Activated CD4-positive, alpha-beta T cell treated with anti-CD3 and anti-CD28 coated beads, Interleukin-2, amount 50 U/mL, for 1 hour (primary cell): ENCODE measurements at places on chromosomes 16 and 17.
A peak's percentile ranks its signal among the peaks of the same experiment; 100 is the strongest.

DNA sequence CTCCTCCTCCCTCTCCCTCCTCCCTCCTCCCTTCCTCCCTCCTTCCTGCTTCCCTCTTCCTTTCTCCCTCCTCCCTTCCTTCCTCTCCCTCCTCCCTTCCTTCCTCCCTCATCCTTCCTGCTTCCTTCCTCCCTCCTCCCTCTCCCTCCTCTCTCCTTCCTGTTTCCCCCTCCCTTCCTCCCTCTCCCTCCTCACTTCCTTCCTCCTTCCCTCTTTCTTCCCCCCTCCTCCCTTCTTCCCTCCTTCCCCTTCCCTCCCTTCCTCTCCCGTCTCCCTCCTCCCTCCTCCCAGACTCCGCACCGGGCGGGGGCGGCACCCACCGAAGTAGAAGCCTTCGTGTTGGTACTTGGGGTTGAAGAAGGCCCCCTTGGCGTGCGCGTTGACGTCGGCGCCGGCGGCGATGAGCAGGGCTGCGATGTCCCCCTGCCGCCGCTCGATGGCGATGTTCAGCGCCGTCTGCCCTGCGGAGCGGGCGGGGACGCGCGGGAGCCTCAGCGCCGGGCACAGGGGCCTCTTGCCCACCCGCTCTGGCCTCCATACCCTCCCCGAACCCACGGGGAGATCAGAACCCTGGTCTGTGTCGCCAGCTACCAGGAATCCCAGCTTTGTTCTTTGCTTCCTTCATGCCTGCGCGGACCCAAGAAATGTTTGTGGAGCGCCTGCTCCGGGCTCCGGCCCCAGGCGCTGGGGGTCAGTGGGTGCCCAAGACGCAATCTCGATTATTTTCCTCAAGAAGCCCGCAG is 22.2 kb downstream of the TRPV3 start:
- DNase-seq = peak; percentile 43

- DNase-seq = no peak
Measured at GRCh38 chr17:77740481-77740880, 218.0 kb upstream of the TNRC6C start.

GRCh38 chr17:82587234-82588086 is 60.8 kb downstream of the WDR45B start:
- DNase-seq = no peak

GRCh38 chr17:45132572-45133463 is 503 bp upstream of the PLCD3 start:
- DNase-seq = peak; percentile 67

DNA sequence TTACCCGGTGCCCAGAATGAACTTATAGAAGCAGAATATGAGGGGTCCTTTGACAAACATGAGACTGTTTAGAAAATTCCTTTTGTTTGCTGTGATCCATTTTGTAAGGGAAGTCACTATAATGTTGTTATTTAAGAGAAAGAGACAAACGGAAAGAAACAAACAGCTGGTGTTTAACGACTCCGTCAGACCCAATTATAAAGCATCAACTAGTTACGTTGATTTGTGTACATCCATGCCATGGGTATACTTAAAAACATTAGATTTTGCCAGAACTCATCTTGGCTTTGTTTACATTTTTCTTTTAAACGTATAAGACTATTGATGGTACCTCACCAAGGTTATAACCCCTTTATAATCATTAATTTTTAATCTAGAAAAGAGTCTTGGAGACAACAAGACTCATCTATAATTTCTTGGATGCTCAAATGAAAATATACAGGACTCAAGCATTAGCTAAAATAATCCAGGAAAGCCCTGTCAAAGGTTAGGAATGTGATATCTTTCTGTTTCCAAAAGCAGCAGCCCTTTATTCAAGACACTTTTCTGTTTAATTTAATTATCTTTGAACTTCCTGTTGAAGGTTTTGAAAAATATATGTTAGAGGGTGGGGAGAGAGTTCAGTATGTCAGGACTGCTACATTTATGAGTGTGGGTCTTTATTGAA is 331.7 kb downstream of the WWOX start:
- DNase-seq = no peak

DNA sequence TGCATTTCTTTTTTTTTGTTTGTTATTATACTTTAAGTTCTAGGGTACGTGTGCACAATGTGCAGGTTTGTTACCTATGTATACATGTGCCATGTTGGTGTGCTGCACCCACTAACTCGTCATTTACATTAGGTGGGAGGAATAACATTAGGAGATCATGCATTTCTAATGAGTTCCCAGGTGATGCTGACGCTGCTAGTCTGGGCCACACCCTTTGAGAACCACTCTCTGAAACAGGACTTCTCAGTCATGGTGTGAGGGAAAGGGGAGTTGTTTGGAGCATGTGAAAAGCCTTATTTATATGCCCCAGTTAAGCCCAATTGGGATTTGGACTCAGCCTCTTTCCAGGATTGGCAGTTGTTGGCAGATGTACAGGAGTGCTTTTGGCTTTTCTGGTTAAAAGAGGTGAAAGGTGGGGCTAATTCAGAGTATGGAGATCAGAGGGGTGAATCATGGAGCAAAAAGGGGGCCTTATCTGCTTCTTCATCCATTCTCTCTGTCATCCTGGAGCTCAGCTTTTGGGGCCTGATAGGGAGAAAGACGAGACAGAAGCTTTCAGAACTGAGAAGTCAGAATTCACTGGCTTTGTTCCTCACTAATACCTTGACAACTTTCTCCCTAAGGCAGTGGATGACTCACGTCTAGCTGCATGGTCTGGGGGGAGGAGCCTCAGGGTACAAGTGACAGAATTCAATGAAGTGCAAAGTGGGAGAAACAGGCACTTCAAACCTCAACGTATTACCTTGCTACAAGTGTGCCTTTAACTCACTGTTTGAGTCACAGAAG is 180.0 kb upstream of the CACNG3 start:
- no peak for DNase-seq

DNA sequence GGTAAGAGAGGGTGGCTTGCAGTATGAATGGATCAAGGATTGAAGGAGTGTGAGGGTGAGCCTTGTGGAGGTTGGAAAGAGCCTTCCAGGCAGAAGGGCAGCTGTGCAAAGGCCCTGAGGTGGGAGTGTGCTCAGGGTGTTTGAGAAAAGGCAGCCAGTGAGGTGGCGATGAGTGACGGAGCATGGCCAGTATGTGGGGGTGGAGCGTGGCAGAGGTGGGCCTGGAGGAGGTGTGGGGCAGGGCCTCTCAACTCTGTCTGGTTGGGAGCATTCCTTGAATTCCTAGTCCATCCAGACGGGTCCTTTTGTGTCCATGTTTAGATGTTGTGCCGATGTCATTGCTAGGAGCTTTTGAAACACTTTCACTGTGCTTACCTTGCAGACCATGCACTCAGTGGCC is 51.3 kb downstream of the EPN2 start:
- no peak for DNase-seq

GRCh38 chr17:7133916-7134315 is 19.3 kb upstream of the ASGR2 start:
- no peak for DNase-seq

DNA sequence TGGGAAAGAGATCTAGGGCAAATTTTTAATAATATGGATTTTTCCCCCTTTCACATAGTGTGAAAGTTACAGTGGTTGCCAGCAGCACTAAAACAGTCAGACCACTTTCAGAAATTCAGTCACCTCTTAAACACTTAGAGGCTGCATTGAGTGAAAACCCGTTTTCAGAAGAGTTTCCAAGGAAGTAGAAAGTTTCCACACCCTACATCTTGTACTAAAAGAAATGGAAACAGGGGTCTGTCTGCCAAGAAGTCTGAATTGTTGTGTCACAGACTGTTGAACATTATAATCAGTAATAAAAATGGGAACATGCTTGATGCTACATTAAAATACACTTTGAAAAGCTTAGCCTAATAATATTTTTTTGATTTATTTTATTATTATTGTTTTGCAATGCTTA is 278.9 kb upstream of the KCNJ16 start:
- DNase-seq = no peak

GRCh38 chr16:55515111-55515510 is 6.2 kb downstream of the LPCAT2 start:
- no peak for DNase-seq

DNA sequence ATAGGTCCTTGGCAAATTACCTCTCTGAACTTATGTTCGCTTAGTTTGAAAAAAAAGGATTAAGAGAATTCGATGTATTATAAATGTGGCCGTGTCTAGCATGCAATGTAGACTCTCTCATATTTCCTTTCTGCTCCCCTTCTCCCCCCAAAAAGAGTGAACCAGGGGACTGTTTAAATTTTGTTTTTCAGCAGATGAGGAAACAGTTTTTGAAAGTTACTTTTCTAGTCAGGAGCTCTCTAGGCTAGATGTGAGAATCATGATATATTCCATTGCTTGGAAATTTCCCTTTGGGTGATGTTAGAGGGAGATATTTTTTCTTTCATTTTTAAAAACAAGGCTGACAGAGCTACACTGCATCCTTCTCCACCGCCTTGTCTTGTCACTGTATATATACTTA is 1.1 kb upstream of the CDC27 start:
- no peak for DNase-seq

DNA sequence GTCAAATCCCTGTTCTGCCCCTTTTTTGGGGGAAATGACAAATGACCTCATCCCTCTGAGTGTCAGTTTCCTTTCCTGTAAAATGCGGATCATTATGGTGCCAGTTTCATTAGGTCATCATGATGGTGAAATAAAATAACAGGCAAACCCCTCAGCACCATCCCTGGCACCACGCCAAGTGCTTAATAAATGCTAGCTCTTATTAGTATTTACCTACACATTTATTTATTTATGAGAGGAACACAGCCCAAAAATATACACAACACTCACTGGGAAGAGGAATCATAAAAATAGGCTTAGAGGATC is 28.6 kb upstream of the GPRC5B start:
- no peak for DNase-seq

GRCh38 chr16:12611916-12612597 is 191.6 kb downstream of the CPPED1 start:
- DNase-seq = no peak

GRCh38 chr17:8126491-8127066 is 2.7 kb upstream of the HES7 start:
- DNase-seq = no peak

DNA sequence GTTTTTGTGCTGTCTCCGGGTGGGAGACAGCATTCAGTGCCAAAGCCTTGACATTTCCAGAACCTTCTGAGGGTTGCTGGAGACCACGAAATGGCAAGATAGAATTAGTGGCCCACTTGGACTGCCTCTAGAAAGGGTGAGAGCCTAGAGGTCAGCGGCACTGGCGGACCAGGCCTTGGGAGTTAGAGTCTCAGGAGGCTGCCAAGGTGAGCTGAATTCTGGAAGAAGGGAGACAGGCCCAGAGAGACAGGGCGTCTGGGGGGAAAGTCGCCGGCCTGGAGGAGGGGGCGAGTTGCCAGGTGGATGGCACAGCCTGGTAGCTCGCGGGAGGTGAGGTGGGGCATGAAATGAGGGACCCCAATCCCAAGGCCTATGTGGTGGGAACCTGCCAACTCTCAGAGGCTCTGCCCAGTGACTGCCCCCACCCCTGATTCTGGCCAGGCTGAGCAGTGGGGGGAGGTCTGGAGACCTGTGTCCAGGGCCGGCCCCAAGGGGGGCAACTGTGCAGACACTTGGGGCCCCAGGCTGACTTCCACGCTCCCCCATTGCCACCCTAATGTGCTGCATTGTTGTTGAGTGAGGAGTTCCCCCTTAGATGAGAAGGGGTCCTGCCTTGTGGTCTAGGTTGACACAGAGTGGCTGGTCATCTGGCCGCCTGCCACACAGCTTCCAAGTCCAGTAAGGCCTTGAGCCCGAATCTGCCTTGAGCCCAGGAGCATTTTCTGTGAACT is 211.1 kb upstream of the CIBAR2 start:
- no peak for DNase-seq

DNA sequence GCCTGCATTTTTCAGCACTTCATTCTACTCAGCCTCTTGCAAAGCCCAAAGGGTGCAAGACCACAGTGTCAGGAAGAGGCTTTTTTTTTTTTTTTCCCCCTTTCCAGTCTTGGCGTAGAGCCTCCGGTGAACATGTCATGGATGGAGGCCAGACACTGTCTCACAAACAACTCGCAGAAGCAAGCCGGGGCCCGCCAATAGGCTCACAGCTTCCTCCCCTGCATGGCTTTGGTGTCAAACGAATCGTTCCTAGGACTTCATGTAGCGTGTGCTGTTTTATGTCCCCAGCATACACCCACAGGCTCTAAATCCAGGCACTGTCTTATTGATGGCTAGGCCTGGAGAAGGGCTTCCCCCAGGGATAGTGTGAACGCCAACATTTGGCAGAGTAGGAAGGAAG is 457.7 kb upstream of the MAF start:
- DNase-seq = no peak

- no peak for DNase-seq
Measured at GRCh38 chr16:16175296-16175695, 48.0 kb downstream of the ABCC6 start.

DNA sequence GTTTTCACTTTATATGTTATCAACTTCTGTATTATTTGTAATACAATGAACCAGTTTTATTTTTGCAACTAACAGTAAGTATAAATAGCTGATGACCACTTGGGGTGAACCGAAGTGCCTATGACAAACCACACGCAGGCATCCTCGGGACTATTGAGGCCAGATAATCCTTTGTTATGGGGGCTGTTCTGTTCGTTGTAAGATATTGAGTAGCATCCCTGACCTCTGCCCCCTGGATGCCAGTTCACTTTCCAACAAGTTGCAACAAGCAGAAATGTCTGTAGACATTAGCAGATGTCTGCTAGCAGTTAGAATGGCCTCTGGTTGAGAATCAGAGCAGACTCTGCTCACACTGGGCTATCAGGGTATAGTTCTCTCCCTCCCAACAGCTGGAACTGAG is 277.0 kb downstream of the WWOX start:
- DNase-seq = no peak

- DNase-seq = no peak
Measured at GRCh38 chr17:59859444-59860025, 33.2 kb downstream of the TUBD1 start.

DNA sequence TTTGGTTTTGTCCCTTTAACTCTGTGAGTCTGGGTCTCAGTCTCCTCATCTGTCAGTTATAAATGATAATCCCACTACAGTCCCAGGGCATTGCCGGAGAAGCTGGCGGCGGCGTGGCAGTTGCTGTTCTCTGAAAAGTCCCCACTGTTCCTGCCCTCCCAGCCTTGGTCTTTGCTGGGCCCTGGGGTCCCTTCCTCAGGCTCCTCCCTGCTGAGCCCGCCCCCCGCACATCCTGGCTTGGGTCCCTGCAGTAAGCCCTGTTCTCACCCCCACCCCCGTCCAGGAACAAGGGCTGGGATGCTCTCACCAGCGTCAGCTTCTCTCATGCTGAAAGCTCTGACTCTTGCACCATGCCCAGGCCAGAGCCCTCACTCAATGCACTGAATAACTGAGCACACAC is 35.3 kb upstream of the PEMT start:
- no peak for DNase-seq

GRCh38 chr17:69713815-69714214 is 299.3 kb downstream of the MAP2K6 start:
- DNase-seq = no peak

- no peak for DNase-seq
Measured at GRCh38 chr17:55605705-55606487, 94.6 kb upstream of the SMIM36 start.

GRCh38 chr17:13273806-13274205 is 256.0 kb upstream of the ELAC2 start:
- no peak for DNase-seq

GRCh38 chr16:79278506-79278905 is 322.0 kb downstream of the MAF start:
- peak; percentile 51 for DNase-seq
